ENCODE measurements at places on chromosomes 7 and 10.

DNA sequence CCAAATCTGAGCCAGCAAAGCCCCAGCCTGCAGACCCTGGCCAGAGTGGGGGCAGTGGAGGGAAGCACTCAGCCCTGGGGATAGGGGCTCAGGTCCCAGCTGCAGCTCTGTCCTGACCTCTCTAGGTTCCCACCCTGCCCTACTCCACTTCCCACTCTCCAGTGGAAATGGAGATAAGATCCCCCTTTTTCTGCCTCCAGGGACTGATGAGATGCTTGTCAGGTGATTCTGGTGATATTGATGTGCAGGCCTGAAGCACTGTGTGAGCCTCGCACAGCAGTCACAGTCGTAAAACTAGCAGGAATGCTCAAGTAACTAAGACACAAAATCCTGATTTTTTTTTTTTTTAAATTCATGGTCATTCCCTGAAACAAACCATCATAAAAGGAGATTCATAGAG, 55.0 kb upstream of the BTBD16 start:
- no peak for DNase-seq

DNA sequence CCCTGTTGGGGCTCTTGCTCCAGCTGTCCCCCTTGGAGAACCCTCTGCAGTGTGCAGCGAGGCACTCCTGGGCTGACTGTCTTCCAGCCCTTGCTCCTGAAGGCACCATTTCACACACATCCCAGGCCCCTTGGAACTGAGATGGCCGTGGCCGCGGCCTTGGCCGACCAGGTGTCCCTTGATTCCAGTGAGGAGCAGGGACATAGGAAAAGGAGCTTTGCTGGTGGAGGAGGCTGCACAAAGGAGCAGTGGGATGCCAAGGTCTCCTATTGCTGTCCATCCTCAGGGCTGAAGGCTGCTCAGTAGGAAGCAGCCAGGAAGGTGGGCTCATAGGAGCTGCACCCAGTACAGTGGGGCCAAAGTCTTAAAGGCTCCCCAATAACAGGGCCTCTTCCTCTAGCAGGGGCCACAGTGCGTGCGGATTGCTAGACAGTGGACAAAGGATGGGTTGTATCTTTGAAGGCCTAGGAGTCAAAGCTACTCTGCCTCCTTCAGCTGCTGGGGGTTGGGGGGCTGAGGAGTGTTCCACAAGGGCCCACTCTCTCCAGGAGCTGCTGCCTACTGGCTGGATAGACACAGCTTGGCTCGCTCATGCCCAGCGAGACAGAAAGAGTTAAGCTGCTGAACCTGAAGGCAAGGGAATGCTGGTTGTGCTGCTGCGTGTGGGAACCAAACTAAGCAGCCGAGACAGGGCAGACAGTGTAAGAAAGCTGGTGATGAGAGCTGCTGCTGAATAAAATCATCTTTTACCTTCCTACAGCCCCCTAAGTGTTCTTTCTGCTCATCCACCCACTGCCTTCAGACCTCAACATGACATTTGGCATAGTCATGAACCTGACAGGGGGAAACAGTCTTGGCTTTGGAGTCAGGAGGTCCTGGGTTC, 891.9 kb upstream of the ZNF722 start:
- DNase-seq, result no peak

- no peak for DNase-seq
These were observed 20.9 kb downstream of the MAP3K8 start for GRCh38 chr10:30454744-30455510.

DNA sequence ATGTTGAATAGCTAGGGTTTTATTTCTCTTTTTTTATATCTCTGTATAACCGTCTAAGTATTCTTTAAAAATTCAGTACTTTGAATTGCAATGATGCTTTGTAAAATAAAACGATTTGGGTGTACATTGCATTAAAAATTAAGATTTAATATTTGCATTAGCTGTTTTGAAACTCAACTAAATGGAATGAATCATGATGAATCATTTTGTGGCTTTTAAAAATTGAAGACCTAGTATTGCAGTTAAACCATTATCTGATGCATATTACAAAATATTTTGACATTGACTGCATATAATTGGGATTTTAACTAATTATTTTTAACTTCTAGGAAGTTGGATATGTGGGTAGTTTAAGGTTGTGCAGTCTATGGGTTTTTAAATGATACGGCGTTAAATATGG, 314.0 kb downstream of the CDK14 start:
- DNase-seq, result no peak

- DNase-seq, result no peak
These were observed 513.7 kb downstream of the RPS24 start for GRCh38 chr10:78547397-78547796.

DNA sequence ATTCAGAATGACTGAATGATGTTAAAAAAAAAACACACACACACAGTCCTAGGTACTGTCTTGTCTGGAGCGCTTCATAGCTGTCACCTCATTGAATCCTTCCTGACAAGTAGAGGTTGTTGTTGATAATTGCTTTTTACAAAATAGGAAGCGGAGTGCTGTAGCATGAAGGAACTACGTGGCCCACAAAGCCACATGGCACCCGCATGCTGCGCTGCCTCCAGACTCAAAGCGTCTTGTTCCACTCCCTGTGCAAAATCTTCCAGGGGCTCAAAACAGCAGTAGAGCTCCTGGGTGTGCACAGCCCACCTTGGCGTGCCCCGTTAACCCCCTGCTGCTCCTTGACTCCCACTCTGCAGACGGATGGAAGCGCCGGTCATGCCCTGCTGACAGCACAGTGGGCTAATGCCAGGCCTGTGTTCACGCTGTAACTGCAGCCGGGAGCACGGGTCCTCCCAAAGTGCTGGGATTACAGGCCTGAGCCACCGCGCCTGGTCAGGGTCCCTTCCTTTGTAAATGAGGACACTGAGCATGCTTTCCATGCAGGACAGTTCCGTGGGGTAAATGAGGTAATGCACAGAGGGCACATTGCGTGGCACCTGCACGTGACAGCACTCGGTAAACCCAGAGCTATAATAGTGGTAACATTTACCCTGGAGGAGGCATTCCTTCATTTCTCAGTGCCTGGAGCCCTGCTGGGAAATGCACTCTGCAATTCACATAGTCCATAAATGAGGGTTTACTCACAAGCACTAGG, 91.1 kb upstream of the GNA12 start:
- DNase-seq, result no peak

DNA sequence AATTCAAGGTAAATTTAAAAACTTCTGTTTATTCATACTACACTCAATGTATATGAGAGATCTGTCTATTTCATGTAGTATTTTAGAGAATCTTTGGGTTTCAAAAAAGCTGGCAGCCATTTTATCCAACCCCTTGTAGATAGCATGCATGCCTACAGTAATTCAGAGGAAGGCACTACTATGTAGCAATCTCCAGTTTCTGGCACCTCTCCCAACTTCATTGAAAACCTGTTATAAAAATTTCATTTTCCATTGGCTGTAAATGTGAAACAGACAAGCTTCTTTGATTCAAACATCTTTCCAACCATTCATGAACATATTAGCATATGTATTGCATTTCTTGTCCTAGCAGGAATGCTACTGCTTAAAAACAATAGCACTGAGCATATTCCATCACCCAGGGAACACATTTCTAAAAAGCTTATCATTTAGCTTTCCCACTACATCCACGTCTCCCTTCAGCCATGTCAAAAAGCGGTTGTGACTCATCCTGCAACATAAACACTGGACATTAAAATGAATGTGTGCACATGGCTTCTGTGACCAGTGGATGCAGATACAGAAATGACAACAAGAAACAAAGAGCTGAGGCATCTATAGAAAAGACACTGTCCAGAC, 330.4 kb upstream of the AOAH start:
- DNase-seq, result no peak

- DNase-seq, result no peak
These were observed 40.7 kb downstream of the JAKMIP3 start for GRCh38 chr10:132106431-132106830.

DNA sequence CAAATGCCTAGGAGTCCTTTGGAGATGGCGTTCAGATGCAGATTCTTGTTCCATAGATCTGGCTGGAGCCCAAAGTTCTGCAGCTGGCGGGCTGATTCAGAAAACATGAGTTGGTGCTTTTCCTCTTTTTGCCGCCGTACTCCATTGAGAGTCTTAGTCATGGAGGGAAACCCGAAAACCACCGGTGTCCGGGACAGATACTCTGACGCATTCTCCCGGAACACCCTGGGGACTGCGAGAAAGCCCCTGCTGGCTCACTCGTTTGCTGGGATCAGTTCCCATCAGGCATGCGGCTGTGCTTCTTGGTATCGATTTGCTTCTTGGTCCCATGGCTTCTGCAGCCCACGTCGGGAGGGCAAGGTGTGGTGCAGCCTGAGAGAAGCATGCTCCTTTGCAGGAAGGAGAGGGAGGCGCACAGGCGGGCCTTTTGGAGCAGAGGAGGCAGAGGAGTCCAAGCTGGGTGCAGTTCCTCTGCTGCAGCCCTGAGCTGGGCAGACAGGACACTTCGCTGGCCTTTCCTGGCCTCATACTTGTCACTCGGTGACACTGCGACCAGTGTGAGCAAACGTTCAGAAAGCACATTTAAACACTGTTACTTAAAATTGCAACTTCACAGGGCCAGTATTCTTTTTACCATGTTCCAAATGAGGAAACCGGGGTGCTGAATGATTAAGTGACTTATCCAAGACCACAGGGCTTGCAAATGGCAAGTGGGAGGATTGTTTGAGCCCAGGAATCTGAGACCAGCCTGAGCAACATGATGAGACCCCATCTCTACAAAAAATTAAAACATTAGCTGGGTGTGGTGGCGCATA, 30.6 kb upstream of the PFKFB3 start:
- DNase-seq, result no peak

DNA sequence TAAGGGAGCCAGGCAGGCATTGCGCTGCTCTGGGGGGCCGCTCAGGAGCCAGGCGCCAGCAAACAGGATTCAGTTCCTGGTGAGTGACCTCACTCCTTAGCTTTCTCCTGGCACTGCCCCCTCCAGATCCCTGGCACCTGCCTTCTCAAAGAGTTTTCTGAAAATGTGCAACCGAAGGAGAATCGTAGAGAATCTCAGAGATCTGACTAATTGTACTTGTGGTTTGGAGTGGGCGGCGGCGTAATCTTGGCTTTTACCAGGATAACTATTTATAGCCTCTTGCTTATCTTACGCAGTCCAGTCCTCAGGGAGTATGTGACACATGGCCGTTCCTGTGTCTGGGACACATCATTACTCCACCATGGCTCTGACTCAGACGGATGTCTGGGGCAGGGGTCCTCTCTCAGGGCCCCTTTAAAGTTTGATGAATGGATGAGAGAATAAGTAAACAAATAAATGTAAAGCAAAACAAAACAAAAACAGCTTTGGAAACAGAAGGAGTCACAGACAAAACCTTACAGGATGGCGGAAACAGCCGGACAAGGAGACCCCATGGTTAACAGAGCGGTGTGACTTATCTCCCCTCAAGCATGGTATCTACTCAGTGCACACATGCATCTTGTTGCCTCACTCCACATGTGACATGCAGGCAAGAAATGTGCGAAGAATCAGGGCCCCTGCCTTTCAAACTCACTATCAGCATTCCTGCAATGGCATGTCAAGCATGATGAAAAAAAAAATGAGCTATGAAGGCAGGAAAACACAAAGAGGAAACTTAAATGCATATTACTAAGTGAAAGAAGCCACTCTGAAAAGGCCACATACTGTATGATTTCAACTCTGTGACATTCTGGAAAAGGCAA, 99.7 kb downstream of the TNS3 start:
- no peak for DNase-seq

DNA sequence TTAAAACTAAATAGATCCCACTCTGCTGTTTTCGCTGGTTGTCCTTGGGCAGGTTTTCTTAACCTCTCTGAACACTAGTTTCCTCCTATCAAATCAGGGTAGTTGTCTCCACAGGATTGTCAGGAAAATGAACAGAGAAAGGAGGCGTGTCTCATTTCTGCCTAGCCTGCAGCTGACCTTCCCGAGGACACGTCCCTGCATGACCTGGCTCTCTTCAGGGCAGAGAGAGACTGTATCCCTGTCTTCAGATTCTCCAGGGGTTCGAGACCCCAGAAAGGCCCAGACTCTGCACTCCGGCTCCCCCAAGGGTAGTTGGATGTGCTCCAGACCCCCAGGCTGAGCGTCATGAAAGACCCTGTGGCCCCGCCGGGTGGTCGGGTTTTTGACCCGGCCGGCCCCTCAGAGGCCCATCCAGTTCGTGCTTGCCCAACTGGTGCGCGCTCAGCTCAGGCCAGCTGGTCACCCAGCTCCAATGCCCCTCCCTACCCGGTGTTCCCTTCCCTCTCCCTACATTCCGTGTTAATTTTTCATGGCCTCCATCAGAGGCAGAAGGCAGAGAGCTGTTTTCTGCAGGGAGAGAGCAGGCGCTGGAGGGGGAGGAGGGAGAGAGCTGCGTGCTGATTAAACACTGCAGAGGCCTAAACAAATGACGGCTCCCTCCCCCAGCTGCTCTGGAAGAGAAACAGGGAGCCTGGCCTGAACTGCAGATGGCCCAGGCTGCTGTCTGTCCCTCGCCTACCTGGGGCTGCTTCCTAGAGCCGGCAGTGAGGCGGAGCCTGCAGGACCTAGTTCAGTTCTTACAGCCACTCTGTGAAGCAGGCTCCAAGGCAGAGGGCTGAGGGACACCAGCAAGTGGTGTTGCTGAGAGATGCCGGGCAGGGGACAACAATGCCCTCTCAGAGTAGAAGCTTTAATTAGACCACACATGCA, 86.2 kb upstream of the PPIF start:
- DNase-seq, result no peak

GRCh38 chr7:117673839-117674238, 194.0 kb downstream of the CFTR start:
- no peak for DNase-seq

DNA sequence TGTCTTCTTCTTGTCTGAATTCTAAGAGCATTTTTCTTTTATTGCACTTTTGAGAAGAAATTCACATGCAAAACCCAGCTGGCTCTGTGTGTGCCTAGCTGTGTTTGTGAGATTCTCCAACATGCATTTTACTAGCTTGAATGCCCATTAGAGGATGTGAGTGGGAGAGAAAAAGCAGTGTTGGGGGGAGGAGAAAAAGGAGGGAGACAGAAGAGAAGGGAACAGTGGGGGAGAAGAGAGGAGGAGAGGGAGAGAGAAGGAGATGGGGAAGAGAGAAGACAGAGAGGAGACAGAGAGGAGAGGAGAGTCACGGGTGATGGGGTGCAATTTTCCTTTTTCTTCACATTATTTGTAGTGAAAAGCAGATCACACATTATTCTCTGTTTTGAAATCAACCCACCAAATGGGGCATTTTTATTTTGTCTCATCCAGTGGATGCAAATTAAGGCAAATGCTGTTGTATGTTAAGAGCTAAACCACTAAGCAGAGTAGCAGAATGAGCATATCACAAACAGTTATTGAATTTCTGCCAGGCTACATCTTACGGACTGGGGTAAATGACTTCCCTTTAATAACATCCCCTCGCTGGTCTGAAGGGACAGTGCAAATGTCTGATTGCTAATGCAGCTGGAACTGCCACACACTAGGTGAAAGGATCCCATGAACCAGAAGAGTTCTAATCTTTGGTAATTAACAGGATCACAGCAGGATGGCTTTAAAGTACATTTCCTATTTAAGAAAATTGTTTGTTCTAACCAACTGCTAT, 849 bp downstream of the LRRN3 start:
- no peak for DNase-seq

GRCh38 chr10:83541046-83541445, 598.3 kb upstream of the GHITM start:
- DNase-seq, result no peak

All from T-helper 17 cell (primary cell).